AG20443 (cell line): ENCODE measurements at places on chromosomes 2 and 18.

DNA sequence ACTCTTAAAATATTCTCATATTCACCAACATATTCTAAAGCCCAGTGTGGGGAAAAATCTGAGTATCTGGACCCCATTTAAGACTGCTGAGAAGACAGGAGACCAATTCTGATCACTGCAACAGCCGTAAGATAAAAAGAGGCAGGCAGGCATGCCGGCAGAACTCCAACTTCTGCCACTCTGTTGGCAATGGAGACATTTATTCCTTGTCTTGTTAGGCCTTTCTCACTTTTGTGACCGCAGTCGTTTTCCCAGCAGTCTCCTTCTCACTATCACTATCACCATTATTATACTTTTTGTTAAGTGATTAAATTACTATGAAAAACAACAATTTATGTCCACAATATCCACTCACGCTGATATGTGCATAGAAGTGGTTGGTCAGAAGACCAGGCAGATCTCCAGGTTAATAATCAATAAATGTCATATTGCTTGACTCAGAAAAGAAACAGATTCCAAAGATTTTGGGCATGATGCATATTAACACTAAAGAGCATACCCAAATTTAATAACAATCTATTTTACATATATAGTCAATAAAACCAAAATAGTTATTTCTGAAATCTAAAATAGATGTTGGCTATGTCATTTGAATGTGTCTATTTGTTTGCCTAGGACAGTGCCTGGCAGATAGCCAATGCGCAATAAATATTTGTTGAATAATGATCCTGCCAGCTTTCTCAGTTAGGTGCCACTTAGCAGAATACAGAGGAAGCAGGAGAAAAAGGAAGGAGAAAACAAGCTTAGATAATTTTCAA is 38.2 kb downstream of the SESTD1 start:
- no peak for DNase-seq

DNA sequence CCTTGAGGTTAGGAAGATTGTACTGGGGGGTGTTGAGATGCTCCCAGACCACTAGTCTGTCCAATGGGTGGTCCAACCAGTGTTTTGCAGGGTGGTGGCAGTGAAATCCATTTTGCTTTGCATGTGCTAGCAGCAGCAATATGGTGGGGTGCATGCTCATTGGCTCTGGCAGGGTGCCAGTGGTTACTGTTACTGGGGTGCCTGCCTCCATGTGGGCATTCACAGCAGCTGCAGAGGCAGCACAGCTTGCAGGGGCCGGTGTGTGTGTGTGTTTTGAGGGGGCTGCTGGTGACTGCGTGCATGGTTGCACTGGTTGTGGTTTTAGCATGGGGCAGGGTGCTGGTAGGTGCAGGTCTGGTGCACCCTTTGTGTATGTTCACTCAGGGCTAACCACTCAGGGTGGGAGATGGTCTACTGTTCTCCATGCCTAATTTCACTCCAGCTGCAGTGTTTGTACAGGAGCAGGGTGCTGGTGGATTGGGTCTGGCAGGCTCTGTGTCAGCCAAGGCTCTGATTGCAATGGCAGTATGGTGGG is 265.4 kb downstream of the NUP35 start:
- no peak for DNase-seq

- no peak for DNase-seq
These were observed 79.6 kb upstream of the RAPGEF4 start for GRCh38 chr2:172655838-172656573.

DNA sequence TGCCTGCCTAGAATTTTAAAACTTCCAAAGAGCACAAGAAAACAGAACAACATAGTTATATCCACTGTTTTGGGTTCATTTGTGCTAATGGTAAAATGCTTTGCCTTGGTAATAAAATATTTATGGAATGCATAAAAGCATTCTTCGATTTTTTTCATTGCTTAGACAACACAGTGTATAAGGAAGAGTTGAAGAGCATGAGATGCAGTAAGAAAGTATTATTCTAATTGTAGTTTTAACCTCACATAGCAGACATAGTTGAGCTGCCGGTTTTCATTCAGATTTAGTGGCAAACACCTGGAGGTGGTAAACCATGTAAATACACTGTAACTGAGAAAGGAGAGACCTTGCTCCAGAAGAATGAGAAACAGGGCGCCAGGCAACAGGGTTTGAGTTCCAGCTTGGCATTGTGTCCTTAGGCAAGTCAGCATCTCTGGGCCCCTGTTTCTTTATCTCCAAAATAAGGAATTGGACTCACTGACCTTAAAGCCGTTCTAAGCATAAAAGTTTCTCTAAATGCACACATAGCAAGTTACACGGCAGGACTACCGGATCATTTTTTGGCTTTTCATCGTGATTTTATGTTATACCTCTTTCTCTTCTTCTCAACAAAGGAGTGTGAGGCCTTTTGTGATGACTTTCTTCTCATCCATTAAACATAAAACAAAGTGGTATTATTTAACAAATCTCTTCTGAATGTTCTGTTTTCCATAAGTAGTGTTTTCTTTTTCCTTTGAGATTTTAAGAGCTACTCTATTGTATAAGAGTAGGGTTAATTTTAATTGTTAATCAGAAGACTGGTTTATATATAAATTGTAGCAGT is 7.9 kb downstream of the UGP2 start:
- peak; percentile 32 for DNase-seq

- DNase-seq: no peak
These were observed 44.8 kb downstream of the FTCDNL1 start for GRCh38 chr2:199806179-199806578.

GRCh38 chr2:186919296-186919695 is 70.3 kb upstream of the ZSWIM2 start:
- DNase-seq: no peak

DNA sequence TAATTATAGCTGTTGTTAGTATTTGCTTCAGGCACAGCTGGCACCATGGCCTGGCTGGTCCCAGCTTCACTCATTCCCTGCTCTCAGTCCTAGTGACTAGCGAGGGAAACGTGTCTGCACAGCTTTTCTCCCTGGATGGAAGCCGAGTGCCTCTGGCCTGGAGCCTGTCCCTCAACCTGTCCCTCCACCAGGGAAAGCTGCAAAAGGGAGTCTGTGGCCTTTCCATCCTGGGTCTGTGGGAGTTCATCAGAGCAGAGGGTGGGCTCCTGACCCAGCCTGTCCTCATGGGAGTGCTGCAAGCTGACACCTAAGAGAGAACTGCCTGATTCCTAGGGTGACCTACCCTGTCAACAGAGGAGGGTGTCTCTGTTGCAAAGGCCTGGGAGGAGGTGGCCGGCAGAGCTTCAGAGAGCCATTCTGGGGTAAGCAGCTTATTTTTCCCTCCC is 118.3 kb downstream of the CAPN13 start:
- DNase-seq: no peak

GRCh38 chr2:152406119-152406835 is 71.3 kb downstream of the FMNL2 start:
- DNase-seq: no peak

DNA sequence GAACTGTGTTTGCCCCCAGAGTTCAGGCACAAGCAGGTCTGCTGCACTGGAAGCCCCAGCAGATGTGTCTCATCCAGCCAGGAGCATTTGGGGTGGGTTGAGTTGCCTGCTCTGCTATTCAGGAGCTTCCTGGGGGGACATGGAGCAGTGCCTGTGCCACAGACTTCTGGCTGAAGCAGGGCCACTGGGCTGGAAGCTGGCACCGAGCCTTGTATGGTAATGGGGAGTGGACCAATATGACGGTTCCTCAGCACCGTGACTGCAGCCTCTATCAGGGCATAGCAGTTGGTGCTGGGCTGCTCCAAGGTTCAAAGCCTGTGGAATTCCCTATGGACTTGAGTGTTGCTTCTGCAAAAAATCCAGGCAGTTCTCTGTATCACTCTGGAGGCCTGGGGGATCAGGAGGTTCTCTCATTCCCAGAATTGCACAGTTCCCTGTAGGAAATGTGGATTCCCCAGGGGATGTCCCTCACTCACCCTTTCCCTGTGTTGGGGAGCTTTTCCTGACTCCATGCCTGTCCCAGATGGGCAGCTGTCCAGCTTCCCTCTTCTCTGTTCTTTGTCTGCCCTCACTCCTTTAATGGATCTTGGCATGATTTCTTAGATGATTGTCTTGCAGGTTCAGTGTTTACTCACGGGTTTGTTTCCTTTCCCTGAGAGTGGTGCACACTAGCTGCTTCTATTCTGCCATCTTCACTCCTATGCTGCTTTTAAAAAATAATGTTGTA is 37.2 kb upstream of the THSD7B start:
- DNase-seq: no peak

- no peak for DNase-seq
These were observed 1.7 kb downstream of the CDK15 start for GRCh38 chr2:201808027-201808426.

DNA sequence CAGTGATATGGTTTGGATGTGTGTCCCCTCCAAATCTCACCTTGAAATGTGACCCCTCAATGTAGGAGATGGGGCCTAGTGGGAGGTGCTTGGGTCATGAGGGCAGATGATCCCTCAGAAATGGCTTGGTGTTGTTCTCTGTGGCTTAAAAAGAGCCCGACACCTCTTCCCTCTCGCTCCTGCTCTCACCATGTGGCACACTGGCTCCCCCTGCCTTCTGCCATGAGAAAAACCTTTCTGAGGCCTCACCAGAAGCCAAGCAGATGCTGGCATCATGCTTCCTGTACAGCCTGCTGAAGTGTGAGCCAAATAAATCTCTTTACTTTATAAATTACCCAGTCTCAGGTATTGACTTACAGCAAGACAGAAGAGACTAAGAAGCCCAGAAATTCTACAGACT is 357.1 kb downstream of the NRXN1 start:
- no peak for DNase-seq

- no peak for DNase-seq
These were observed 40.8 kb downstream of the PAPOLG start for GRCh38 chr2:60796573-60797509.

DNA sequence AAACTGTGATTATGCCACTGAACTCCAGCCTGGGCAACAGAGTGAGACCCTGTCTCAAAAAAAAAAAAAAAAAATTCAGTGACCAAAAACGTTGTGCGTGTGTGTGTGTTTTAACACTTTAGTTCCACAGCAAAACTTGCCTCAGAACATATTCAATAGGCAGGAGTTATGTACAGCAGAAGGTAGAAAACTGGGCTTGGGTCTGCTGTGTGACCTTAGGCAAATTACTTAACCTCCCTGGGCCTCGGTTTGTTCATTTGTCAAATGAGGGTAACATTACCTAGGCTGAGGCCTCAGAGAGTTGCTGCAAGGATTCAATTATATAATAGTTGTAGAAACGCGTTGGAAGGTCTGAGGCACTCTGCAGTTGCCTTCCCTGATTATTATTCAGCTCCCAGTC is 10.3 kb upstream of the SCG2 start:
- DNase-seq: no peak

DNA sequence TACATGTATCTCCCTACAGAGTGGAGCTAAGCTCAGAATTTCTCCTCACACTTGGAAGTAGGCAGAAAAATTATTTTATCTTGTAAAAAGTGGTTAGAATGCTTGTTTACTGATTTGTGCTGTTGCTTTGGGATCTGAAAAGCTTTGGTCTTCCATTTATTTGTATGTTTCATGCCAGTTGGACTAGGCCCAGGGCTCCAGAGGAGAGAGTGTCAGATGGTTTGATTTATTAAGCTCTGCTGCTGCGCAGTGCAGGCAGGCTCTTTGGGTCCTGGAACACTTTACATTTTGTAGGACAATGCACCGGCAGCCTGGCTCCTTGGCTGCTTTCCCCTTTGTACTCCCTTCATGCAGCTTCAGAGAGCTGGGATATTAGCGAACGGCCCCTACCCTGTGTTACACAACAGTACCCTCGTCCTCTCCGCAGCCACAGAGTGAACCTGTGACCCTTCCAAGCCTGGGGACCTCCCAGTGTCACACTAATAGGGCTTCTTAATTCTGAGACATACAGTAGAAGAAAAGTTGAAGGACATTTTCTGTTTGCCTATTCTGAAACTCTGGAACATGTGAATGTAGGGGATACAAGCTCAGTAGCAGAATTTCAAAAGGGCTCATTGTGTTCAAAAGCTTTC is 56.7 kb upstream of the EML6 start:
- DNase-seq: no peak

DNA sequence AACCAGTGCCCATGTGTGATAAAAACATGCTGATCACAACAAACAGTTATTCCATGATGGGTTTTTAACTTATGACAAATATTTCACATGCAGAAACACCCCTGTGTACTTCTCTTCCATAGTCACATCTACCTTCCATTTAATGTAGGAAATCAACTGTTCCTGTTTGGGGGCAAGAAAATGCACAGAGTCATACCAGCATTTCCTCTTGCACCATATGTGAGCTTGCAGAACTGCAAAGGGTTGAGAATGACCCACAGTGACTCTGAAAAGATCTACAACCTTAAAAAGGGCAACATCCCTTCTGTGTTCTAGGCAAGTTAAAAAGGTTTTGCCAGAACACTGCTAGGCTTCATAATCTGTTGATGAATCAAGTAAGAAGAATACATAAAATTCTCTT is 9.9 kb downstream of the BMP10 start:
- DNase-seq: no peak

- no peak for DNase-seq
These were observed 57.4 kb downstream of the FAM168B start for GRCh38 chr2:131035826-131036231.

GRCh38 chr2:53544871-53545558 is 222.6 kb upstream of the CHAC2 start:
- DNase-seq: no peak

GRCh38 chr2:3160751-3161330 is 216.8 kb downstream of the EIPR1 start:
- no peak for DNase-seq

GRCh38 chr2:187519419-187520120 is 34.7 kb downstream of the TFPI start:
- no peak for DNase-seq

DNA sequence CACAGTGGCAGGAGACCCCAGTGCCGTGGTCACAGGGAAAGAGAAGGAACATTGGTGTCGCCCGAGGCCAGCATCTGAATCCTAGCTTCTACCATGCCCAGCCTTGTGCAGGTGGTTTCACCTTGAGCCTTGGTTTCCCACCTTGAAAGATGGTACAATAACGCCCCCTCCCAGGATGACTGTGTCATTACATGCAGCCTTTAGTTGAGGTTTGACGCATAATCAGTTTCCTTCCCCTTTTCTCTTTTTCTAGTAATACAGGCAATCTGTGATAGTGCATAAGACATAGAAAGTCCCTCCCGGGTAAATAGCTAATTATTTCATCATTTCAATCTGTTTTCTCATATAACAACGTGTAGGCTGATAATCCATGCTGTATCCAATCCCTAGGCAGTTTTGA is 29.8 kb upstream of the ZNF407 start:
- no peak for DNase-seq

GRCh38 chr18:56322406-56322805 is 316.0 kb downstream of the TXNL1 start:
- no peak for DNase-seq

GRCh38 chr2:2765839-2766495 is 434.9 kb upstream of the MYT1L start:
- no peak for DNase-seq

- no peak for DNase-seq
These were observed 9.8 kb downstream of the GATA6 start for GRCh38 chr18:22179174-22179573.

GRCh38 chr2:148350199-148350598 is 294.4 kb upstream of the EPC2 start:
- DNase-seq: no peak

DNA sequence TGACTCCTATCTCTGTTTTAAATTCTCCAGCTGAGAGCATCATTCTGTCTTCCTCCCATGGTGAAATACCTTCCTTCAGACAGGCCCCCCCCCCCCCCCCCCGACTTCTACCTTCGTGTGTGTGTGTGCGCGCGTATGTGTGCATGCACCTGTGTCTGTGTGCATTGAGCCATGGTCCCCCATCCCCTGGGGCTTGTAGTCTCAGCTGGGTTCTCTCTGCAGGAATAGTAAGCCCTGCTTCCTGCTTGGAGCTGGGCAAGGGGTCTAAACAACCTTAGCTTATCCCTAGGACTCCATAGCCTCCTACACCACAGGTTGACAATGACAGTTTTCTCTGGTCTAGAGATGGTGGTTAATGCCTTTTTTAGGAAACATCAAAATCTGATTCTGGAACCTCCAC is 427.5 kb upstream of the KLHL29 start:
- DNase-seq: no peak
